A673 (cell line): ENCODE measurements at places on chromosomes 12 and 14.

GRCh38 chr12:70110085-70110484 lies 133.1 kb upstream of the CNOT2 start:
- no peak for DNase-seq

DNA sequence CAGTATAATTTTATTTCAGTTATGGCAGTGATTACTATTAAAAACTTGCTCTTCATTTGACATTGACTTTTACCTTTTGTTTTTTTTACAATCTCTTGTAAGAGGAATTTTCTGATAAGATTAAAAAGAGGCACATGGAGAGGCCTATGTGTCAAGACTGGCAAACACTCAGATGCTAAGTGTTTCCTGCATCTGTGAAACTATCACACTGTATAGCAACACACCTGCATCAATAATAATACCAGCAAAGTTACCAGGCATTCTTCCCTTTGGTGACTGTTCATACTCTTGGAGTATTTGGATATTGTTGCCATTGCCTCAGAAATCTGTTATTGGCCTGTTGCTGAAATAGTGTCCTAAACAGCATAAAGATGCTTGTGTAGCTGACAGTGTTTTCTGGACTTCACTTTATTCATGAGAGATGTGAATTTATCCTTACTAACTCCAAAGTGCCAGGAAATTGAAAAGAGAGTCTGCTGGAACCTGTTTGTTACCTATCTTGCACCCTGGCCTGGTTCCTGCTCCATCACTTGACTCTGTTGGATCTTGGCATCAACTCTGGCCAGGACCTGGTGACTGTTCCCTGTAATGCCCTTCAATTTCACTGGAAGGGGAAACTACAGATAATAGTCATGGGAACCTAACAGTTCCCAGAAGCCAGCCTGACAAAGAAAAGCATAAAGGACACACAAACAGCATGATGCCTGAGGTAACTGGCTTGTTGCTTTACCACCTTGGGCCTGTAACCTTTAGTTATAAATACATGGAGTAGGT lies 19.8 kb downstream of the SLC16A7 start:
- DNase-seq = no peak

GRCh38 chr12:55385891-55386290 lies 14.4 kb upstream of the OR6C65 start:
- no peak for DNase-seq

DNA sequence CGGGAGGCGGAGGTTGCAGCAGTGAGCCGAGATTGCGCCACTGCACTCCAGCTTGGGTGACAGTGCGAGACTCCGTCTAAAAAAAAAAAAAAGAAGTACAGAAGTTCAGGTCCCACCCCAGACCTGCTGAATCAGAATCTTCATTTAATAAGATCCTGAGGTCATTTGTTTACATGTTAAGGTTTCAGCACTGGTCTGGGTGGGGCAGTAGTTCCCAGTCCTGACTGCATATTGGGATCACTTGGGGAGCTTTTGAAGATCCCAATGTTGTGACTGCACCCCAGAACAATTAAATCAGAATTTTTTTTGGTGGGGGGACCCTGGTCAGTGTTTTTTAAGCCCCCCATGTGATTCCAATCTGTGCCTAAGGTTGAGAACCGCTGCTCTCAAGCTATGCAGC lies 11.7 kb upstream of the COL2A1 start:
- DNase-seq = no peak

DNA sequence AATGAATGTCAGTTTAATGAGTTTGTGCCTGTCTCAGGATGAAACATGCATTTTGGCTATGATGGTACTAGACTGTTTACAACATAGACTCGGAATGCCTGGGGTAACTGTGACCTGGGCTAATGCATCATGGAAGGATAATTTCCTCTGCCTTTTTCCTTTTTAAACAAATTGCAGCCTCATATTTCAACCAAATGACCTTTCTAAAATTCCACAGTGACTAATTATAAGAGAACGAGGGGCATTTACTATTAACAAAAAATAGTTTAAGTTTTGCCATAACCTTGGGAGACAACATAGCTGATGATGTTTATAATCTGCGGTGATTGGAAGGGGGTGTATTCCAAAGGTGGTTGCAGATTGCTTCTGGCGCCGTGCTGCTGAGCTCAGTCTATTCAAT lies 1140.5 kb downstream of the GALC start:
- no peak for DNase-seq

DNA sequence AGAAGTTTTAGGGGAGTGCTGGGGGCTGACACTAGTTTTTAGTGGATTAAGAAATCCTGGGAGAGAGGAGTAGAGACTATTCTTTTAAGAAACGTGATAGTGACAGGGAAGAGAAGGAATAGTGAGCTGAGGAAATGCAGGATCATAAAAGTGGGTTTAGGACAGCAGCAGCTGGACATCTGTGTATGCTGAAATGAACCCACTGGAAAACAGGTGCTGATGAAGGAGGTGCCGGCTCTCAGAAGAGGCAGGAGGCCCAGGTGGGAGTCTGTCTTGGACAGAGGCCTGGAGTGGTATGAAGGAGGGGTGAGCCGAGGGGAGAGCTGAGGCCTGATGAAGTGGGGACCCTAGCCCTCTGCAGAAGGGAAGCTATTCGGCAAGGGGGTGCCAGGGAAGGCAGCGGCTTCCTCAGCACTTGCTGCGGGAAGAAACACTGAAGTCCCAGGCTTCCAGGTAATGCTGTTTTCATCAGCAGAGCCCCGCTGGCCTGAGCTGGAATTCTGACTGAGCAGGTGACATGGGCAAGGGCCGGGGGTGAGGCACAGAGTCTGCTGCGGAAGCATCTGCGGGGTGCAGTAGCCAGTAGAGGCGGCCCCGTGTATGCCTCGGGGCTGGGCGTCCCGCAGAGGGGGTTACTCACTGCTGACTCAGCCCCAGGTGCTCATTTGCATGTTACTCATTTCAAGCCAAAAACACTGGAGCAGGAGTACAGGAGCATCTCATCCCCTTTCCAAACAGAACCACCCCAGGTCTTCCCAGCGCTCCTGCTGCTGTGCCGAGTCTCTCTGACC lies 89.7 kb downstream of the TMCC3 start:
- DNase-seq = peak; percentile 10

- no peak for DNase-seq
Observed at GRCh38 chr14:76884853-76885276, 58.7 kb downstream of the LRRC74A start.

GRCh38 chr12:62654326-62655241 lies 188.0 kb downstream of the MON2 start:
- no peak for DNase-seq

GRCh38 chr14:24032727-24033418 lies 18.9 kb upstream of the CARMIL3 start:
- no peak for DNase-seq

GRCh38 chr12:53288322-53288721 lies 7.0 kb upstream of the PFDN5 start:
- no peak for DNase-seq

GRCh38 chr14:82647088-82647810 lies 1113.6 kb upstream of the SEL1L start:
- DNase-seq = no peak

- DNase-seq = no peak
Observed at GRCh38 chr12:53044896-53045695, 4.8 kb upstream of the TNS2 start.

DNA sequence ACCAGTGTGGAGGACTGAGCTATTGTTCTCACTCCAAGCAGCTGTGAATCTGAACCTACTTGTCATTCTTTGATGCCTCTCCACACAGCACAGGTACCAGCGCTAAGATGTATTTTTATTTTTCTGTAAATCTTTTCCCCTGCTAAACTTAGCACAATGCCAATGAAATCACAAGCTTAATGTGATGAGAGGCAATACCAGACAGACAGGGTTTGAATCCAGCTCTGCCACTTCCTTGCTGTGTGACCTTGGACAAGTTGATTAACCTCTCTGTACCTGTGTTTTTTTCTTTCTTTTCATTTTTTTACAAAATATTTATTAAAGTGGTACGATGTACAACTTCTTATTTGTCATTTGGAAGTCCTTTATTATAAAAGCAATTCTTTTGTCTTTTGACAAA lies 757.6 kb downstream of the MED13L start:
- DNase-seq = no peak

DNA sequence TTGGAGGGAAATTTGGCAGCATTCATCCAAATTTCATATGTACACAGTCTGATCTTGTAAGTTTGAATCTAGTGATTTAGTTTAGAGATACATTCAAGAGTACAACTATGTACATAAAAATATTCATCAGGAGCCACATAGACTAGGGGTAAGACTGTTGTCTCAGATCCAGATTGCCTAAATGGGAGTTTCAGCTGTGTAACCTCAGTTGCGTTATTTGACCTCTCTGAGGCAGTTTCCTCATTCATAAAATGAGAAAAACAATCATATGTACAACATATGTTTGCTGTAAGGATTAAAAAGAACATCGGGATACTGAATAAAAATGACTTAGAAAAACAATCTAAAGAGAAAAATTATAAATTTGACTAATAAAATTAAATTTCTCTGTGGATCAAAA lies 577.5 kb downstream of the RPL10L start:
- DNase-seq = no peak

DNA sequence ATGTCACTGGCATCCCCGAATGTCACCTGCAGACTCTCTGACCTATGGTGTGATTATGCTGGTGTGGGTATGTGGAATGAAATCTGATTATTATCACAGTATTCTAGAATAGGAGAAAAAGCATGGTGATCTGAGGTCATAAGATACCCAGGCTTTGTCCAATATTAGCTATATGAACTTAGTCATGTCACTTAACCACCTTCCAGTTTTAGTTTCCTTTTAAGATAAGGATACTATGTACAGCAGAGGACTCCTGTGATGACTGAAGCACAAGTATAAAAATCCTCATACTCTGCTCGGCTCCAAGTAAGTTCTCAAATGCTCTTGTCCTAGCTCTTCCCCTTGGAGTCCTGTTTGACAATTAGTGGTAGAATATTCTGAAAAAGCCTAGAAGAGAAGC lies 2.8 kb downstream of the GNS start:
- no peak for DNase-seq

GRCh38 chr14:24135834-24136683 lies at the start of gene PSME1:
Gene PSME1 (plus strand): TSS chr14:24136194. CDS start chr14:24136263, 69 bp downstream.
- peak; percentile 92 for DNase-seq

- peak; percentile 56 for DNase-seq
Observed at GRCh38 chr14:50399251-50400032, 2.8 kb upstream of the CDKL1 start.

DNA sequence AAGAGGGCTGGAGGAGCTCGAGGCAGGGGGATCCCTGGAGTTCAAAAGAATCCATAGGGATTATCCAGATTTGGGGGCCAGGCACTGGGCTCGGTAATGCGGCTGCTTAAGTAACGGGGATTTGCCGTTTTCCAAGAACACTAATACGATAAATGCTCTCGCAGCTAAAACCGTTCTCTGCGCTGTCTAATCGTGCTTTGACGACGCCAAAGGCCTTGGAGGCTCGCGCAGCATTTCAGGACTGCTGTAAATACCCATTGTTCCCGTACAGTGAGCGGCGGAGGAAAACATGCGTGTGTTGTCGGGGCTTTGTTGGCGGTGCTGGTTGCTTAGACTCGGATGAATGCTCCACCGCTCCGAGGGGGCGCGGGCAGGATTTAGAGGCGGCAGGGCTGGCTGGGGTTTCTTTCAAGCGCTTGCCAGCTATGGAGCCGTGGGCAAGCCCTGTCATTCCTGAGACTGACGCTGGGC lies 26.2 kb downstream of the DIO3 start:
- no peak for DNase-seq

DNA sequence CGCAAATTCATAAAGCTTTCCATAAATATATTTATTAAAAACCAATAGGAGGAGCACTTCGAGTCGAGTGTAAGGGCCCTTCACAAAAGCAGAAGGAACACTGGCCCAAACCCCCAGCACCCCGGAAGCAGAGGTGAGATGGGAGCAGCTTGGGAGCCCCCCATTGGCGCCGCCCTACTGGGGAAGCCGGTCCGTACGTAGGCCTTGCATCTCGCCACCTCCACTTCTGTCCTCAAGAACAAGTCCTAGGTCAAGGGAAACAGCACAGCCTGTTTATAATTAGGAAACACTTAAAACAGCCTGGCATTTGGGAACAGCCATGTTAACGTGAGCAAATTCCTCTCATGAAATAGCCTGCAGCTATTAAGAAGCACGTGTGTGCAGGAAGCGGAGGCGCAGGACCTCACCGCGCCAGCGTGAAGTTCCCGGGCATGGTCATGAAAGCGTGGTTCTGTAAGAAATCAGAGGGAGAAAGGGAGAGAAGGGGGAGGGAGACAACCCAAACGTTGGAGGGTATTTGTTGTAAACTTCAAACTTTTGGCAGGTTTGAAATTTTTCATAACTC lies 7.7 kb downstream of the ANKRD9 start:
- DNase-seq = no peak

- DNase-seq = no peak
Observed at GRCh38 chr14:70698288-70698687, 56.6 kb downstream of the TTC9 start.

DNA sequence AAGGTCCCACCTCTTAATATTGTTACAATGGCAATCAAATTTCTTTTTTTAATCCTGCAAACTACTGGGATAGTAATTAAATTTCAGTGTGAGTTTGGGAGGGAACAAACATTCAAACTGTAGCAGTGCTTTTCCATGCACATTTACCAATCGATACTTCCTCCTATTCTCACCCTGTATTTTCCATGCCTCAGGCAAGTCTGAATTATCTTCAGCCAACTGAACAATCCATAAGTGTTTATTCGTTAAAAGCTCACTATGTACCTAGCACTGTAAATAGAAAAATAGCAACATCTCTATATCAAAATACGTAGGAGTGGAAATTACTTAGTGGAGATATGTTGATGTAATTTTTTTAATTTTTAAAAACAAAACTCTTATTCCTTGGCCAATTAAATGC lies 43.5 kb downstream of the CCDC177 start:
- DNase-seq = no peak

DNA sequence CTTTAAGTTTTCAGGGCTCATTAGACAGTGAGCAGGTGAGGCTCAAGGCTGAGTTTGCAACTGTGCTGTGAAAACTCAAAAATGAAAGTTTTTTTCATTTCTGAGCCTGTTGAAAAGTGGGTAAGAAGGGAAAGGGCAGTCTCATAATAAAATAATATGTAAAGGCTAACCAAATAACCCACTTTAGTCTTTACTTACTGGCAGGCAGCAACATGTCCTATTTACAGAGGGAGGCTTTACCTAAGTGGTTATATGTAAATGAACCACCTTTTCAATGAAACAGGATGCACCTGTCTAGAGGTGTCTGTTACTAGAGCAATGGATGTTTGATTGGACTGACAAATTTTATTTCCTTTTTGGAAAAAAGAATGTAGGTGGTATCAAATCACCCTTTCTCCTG lies 158.0 kb downstream of the ETV6 start:
- DNase-seq = no peak
